ENCODE measurements at places on chromosomes 1 and 21.

DNA sequence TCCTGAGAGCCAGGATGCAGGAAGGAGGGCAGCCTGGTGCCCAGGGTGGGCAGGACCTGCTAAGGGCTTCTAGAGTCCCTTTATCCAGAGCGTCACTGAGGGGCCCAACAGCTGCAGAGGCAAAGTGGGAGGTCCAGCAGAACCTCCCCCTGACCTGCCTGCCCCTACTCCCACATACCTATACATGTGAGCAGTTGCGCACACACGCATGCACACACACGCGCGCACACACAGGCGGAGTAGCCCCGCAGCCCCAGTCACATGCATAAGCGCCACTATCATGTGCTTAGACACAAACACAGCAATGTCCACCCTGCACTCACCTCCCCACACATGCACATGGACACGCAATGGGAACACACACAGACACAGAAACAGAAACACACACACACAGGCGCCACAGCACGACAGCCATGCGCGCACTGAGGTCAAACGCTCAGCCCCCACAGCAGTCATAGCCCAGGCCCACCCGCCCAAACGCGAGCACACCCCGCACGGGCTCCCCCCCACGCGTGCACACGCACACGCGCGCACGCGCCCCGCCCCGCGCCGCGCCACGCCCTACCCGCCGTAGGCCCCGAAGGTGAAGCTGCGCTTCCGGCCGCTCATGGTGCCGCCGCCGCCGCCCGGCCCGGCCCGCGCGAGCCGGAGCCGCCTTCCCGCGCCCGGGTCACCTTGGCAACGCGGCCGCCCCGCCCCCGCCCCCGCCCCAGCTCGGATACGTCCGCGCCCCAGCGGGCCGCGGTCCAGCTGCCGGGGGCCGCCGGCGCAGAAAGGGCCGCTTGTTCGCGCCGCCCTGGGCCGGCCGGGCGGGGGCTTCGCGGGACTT lies 17.7 kb downstream of the RAP1GAP start:
- no peak for DNase-seq

- no peak for DNase-seq
Measured at GRCh38 chr1:203395751-203396150, 44.8 kb upstream of the FMOD start.

- peak; percentile 58 for DNase-seq
Measured at GRCh38 chr1:89633800-89634625, 1.1 kb downstream of the LRRC8C start.

- no peak for DNase-seq
Measured at GRCh38 chr1:118334506-118334905, 149.5 kb upstream of the SPAG17 start.

- DNase-seq: no peak
Measured at GRCh38 chr1:18091660-18092446, 15.7 kb upstream of the IGSF21 start.

DNA sequence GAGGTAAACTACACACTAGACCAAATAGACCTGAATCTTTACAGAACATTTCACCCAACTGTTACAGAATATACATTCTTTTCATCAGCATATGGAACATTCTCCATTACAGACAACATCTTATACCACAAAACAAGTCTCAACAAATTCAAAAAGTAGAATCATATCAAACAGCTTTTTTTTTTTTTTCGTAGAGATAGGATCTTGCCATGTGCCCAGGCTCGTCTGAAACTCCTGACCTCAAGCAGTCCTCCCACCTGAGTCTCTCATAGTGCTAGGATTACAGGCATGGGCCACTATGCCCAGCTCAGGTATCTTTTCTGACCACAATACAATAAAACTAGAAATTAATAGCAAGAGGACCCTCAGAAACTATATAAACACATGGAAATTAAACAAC lies 36.5 kb downstream of the HSF2BP start:
- DNase-seq: no peak

DNA sequence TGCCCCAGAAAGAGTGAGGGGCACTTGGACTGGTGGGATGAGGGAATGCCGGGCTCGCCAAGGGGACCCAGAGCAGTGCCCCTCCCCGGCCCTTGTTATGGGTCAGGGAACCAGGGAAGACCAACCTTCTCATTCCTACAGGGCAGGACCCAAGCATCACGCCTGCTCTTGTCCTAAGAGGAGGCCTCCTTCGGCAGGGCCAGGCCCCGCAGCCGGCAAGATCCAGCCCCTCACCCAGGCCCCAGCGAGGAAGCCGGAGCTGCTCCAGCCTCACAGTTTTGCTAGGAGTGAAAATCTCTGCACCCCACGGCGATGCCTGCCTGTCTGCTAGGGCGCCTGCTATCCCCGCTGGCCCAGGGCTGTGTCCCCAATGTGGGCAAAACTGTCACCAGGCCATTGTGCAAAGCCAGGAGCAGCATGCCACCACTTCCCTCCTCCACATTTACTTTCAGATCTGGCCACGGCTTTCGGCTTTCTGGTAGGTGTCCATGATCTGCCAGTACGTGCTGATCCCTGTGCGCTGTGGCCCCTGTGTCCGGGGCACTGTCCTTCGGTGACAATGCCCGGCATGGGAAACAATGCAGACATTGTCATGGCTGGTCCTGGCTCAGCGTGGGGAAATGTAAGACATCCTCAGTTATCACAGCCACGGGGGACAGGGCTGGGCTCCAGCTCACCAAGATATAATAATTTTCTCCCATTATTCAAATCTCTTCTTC lies 9.6 kb downstream of the ACTRT2 start:
- no peak for DNase-seq

DNA sequence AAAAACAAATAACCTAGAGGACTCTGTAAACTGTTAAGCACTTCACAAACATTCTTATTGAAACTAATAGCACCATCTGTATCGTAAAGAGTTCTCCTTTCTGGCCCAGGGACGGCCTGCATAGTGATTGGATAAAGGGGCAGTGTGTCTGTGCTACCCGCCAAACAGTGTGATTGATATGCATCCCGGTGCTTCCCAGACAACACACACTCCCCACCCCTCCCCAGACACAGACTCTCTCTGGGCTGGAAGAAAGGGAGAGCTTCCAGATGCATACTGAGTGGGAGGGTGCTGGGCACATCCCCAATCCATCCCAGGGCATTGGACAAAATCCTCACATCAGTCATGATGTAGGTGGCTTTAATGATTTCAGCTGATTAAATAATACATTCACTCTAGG lies 3.7 kb downstream of the HSD11B1 start:
- no peak for DNase-seq

DNA sequence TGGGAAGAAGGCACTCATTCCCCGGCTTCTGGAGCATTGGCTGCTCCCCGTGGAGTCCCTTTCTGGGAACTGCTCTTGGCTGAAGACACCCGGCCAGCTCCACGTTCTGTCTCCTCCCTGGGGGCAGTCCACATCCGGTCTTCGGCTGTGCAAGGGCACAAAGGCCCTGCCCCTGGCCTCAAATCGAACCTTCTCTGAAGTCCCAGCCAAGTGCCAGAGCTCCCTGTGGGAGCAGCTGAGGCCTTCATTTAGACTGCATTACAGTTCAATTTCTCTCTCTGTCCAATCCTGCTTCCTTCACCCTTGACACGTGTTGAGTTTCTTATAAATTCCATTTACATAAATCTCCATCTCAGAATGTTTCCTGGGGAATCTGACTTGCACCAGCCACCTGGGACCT lies 132.9 kb upstream of the POU3F1 start:
- no peak for DNase-seq

DNA sequence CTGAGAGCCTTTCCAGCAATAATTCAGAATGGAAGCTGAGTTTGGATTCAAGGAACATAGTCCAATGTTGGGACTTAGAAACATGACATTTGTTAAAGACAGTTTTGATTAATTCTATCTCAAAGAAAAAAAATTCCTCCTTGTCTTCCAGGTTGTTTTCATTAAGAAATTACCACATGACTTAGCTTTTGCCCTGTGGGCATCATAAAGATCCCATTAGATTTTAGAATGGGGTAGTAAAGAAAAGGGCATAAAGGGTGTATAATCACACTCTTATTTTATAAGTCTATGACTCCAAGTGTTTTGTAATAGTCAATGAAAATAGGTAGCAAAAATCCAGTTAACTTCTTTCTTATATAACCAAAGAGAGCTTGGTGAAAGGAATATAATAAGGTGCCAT lies 14.3 kb upstream of the PRKAA2 start:
- DNase-seq: no peak

DNA sequence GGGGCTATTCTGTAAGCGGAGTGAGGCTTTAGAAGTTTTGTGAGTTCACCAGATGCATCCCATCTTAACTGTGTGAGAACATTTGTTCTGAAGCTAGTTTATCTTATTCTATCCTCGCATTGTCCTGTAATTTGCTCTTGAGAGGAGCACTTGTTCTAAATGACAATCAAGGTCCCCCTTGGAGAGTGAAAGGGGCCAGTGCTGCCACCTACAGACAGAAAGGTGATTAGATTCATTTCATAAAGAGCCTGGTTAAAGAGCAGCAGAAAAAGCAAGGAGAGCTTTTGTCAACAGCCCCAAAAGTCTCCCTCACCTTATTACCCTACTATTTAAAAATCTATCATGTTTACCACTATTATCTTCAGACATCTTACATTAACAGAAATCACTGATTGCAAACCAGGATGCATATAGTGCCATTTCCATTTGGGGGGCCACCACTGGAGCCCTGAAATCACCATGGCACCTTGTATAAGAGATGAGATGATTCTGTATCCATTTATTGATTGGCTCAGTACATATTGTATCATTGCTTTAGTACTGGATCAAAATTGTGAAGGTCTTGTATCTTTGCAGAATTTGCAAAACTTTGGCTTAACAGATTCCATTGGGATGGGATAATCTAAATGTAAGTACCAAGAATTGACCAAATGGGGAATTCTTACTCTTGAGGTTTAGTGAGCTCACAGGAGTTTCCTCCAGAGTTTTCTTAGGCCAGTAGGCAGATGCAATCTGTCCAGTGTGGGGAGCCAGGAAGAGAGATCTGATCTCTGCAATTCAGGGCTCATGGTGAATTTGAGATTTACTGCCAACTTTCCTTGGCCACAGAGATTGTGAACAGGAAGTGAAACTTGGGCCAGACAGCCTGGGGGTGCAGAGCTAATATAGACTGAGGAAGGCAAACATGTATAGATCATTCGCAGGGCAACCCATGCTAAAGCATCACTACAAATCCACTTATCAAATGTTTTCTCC lies 64.3 kb upstream of the TRABD2B start:
- no peak for DNase-seq

DNA sequence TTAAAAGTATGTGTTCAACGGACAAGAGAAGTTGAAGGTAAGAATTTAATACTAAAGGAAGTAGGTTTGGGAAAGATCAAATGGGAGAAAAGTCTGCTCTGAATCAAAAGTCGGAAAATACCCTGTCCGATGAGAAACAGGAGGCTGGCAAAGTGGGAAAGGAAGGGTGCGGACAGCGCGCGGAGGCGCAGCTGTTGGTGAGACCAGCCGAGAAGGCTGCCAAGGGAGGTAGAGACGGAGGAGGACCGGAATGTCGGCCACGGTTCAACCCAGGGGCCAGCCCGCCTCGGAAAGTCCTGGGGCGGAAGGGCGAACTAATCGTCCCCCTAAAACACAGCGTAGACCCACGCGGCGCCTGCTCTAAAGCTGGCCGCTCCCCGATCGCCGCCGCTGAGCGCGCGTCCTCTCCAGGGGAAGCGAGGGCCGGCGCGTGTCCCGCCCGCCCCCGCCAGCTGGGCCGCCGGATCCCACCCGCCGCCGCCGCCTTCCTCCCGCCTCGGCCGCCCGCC lies 639 bp upstream of the SPATA1 start:
- no peak for DNase-seq

DNA sequence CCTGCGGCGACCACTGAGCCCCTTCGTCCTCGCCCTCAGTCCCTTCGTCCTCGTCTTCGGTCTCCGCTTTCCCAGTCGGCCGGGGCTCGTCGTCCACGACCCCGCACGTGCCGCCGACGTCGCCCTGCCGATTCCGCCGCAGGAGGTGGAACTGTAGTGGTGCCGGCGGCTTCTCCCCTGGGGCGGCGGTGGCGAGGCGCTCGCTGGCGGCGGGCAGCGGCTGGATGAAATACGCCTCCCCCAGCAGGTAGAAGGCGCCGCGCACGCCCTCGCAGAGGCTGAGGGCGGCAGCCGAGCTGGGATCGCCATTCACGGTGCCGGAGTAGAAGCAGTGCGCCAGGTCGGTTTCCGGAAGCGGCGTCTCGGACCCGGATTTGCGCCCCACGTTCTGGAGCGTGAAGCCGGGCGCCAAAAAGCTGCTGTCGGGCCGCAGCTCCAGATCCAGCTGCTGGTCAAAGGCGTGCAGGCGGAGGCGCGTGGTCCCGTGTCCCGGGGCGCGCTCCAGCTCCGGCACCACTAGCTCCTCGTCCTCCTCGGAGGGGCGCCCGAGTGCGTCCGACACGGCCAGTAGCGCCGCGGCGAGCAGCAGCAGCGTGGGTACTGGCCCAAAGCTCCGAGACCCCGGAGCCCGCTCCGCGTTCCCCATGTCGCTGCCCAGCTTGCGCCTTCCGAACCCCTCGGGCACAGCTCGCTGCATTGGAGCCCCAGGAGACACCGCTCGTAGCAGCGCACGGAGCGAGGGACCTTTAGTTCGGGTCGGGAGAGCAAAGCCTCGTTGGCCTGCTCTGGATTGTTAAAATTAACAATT lies 747 bp downstream of the ADAMTS1 start:
- no peak for DNase-seq

- DNase-seq: peak; percentile 66
Measured at GRCh38 chr21:32412162-32413014, at the start of gene EVA1C. EVA1C (plus strand) TSS chr21:32412706; CDS start chr21:32412854, 148 bp downstream.

GRCh38 chr1:243542739-243543415 lies 287.0 kb downstream of the SDCCAG8 start:
- DNase-seq: no peak

GRCh38 chr1:116940814-116941599 lies 31.3 kb downstream of the PTGFRN start:
- no peak for DNase-seq

DNA sequence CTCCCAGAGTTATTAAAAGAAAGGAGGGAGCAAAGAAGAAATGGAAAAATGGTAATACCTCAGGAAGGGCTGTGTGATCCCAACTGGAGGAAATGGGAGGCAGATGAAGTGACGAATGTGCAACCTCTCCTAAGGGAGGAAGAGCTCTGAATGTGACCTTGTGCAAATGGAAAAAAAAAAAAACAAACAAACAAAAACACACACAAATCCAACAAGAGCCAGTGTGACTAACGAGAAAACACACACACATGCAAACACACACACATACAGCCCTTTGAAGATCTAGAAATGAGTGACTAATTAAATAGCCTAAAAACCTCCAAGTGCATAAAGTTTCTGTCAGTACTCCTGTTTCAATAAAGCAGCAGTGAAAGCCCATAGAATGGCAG lies 49.0 kb downstream of the CCN1 start:
- DNase-seq: no peak

GRCh38 chr1:93549811-93550210 lies 101.9 kb downstream of the FNBP1L start:
- no peak for DNase-seq

Measured in T-helper 2 cell (primary cell).